ENCODE measurements at places on chromosomes 3 and 15.

GRCh38 chr3:183954875-183955274 is 62.8 kb downstream of the ABCC5 start:
- no peak for DNase-seq

GRCh38 chr3:99774467-99774866 is 43.2 kb upstream of the CMSS1 start:
- DNase-seq: peak; percentile 23

GRCh38 chr15:20658024-20658423 is 116.4 kb upstream of the GOLGA6L6 start:
- no peak for DNase-seq

GRCh38 chr15:65083262-65083701 is 6.7 kb downstream of the KBTBD13 start:
- DNase-seq: peak; percentile 44

DNA sequence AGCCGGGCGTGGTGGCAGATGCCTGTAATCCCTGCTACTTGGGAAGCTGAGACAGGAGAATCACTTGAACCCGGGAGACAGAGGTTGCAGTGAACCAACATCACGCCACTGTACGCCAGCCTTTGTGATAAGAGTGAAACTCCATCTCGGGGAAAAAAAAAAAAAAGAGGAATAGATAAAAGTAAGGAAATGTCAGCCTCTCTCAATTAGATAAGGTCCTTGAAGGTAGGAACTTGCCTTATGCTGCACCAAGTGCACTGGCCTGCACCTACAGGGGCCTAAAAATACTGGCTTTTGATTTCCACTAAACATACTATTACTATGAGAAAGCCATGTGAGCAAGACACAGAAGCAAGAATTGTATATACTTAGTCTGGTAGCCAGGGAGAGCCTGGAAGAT is 7.1 kb downstream of the RAF1 start:
- no peak for DNase-seq

- no peak for DNase-seq
These were observed 866 bp downstream of the SLC49A4 start for GRCh38 chr3:122795674-122796195.

- DNase-seq: no peak
These were observed 363.6 kb downstream of the RORA start for GRCh38 chr15:60865507-60865906.

DNA sequence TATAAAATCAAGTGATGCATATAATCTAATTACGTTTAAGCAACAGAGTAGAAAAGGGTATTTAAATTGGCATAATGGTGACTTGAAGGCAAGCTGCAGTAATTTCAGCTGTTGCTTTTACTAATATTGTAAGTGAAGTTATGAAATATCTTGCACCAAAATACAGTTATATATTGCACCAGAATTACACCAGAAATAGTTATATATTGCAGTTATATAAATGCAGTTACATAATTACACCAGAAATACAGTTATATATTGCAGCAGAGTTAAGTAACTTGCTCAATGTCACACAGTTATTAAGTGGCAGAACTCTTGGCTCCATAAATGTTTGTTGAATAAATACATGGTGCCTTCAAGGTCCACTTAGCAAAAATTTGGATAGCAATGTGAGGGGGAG is 51.4 kb downstream of the PCOLCE2 start:
- DNase-seq: no peak

- DNase-seq: no peak
These were observed 33.7 kb downstream of the RORA start for GRCh38 chr15:61195116-61196002.

GRCh38 chr3:33855884-33856546 is 57.6 kb downstream of the PDCD6IP start:
- no peak for DNase-seq

Data from AG04450 (cell line).